ENCODE measurements at places on chromosomes 1 and 21. TPM values are rescaled to one million over a fixed set of nuclear protein-coding genes. Genes with fewer than 3 reads are reported as not detected.
A peak's percentile ranks its signal among the peaks of the same experiment; 100 is the strongest.

- no peaks in the 10 kb centered on the region for H3K36me3 ChIP-seq
- no peaks in the 10 kb centered on the region for H3K27me3 ChIP-seq
- DNase-seq, result no peak
- peak overlapping the region; percentile 74 for H3K27ac ChIP-seq
Measured at GRCh38 chr1:116720364-116721038, 33.7 kb upstream of the CD2 start.

- H3K27me3 ChIP-seq, result no peaks in the 10 kb centered on the region
- H3K4me1 ChIP-seq, result no peaks in the 10 kb centered on the region
- no peak overlapping the region for H3K4me3 ChIP-seq
- H3K36me3 ChIP-seq, result no peaks in the 10 kb centered on the region
- DNase-seq, result no peak
Measured at GRCh38 chr1:24903955-24904730, 25.9 kb downstream of the RUNX3 start.

DNA sequence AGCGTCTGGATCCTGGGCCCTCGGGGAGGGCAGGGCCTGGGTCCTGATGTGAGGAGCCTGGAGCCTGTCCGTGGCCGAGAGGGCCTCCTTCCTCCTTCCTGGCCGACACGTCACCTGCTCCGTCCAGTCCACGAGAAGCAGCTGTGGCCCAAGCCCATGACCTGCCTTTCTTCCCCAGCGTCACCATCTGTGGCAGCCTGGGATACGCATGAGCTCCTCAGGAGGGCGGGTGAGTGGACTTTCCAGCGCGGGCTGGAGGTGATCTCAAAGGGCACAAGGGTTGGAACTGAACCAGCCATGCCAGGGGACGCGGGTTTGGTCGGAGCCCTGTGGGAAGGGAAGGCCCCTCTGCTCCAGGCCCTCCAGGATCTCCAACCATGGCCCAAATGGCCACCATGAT is 90.4 kb downstream of the DHRS3 start:
- H3K27me3 ChIP-seq, result no peaks in the 10 kb centered on the region
- peaks cover 10% of the 10 kb centered on the region for H3K4me1 ChIP-seq
- peak overlapping the region; percentile 58 for H3K27ac ChIP-seq
- DNase-seq, result no peak
- H3K4me3 ChIP-seq, result no peak overlapping the region
- no peaks in the 10 kb centered on the region for H3K36me3 ChIP-seq

GRCh38 chr1:46577671-46578070 is 26.2 kb upstream of the KNCN start:
- H3K4me1 ChIP-seq, result peaks cover 14% of the 10 kb centered on the region
- no peak overlapping the region for H3K4me3 ChIP-seq
- peaks cover 22% of the 10 kb centered on the region for H3K36me3 ChIP-seq
- no peaks in the 10 kb centered on the region for H3K27me3 ChIP-seq

DNA sequence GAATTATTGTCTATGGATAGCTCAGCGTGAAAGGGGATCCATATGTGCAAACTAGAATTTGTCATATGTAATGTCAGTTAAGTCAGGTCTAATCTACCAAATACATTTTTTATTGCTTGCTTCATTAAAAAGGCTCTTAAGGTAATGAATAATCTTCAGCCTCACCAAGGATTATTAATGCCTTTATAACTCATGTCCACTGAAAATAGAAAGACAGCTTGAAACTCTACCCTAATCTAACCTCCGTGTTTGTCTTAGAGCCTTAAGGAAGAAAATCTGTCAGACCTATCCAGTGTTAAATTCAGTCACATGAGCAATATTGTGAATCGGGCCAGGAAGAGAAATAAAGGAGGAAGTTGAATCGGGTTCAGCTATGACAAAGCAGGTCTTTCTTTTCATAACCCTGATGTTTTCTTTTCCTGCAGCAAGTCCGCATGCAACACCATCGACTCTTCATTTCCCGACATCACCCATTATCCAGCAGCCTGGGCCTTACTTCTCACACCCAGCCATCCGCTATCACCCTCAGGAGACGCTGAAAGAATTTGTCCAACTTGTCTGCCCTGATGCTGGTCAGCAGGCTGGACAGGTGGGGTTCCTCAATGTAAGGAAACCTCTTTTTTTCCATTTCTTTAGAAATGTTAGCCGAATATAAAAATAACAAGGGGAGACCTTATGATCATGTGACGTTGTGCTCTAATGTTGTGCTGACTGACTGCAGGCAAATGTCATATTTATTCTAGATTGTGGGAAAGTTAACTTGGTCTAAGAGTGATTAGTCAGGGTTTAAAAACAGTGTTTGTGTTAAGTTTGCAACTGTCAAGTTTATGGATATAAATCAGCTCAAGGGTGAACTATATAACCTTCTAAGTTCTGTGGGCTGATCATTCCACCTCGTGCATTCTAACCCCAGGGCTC is 321.0 kb downstream of the TM2D1 start:
- no peak for DNase-seq
- no peak overlapping the region for H3K4me3 ChIP-seq
- peak overlapping the region; percentile 70 for H3K27ac ChIP-seq
- no peaks in the 10 kb centered on the region for H3K27me3 ChIP-seq

DNA sequence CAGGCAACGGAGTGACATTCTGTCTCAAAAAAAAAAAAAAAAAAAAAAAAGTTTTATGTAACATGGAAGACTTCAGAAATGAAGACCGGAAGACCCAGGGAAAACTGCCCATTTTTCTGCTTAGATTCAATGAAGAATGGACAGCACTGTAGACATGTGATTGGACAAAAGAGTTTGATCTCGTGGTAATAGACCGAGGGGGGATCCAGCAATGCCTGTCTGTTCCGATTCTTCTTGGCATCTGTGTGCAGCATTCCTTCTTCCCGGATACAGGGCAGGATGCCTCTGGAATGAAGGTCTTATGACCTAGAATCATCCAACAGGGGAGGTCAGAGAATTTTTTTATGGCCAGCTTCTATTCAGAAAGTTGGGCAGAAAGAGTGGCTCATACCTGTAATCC is 5.6 kb upstream of the LYST start:
- H3K27ac ChIP-seq, result no peak overlapping the region
- DNase-seq, result no peak
- H3K27me3 ChIP-seq, result no peaks in the 10 kb centered on the region
- no peak overlapping the region for H3K4me3 ChIP-seq

DNA sequence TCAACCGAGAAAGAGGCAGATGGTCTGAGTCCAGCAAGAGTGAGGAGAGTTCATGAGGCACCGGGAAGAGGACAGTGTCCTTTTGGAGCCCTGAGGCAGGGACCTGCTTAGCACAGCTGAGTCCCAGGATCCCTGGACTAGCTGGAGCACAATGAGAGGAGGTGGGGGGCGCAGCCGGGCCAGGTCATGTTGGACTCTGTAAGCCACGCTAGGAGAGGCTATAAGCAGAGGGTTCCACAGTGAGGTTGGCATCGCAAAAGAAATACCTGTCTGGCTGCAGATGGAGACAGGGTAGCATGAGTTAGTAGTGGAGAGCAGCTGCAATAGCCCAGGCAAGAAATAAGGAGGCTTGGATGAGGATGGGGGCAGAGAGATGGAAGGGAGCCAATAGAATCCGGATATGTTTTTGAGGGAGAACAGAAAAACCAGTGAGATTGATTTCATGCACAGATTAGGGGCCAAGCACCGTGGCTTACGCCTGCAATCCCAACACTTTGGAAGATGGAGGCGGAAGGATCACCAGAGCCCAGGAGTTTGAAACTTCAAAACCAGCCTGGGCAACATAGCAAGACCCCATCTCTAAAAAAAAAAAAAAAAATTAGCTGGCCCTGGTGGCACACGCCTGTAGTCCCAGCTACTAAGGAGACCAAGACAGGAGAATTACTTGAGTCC is 98.2 kb downstream of the DHRS3 start:
- H3K4me1 ChIP-seq, result no peaks in the 10 kb centered on the region
- no peaks in the 10 kb centered on the region for H3K36me3 ChIP-seq
- no peak overlapping the region for H3K4me3 ChIP-seq
- H3K27ac ChIP-seq, result peak overlapping the region; percentile 62
- DNase-seq, result no peak

DNA sequence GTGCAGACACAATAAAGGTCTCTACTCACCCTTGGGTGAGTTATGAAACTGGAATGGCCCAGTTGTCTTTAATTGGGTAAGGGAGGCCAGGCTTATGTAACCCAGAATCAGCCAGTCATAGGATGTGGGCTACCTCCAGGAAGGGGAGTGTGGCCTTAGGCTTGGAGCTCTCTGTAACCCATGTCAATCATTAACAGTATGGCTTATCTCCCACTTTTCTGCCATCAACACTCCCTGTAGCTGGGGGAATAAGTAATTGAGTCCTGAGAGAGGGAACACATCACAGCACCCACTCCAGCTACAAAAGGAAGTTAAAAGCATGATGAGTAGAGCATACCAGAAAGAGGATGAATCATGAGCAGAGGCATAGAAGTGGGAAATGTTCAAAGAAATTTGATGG is 327.0 kb upstream of the DUSP10 start:
- H3K27me3 ChIP-seq, result no peaks in the 10 kb centered on the region
- no peaks in the 10 kb centered on the region for H3K36me3 ChIP-seq
- H3K4me3 ChIP-seq, result no peak overlapping the region
- no peak for DNase-seq
- H3K27ac ChIP-seq, result no peak overlapping the region

DNA sequence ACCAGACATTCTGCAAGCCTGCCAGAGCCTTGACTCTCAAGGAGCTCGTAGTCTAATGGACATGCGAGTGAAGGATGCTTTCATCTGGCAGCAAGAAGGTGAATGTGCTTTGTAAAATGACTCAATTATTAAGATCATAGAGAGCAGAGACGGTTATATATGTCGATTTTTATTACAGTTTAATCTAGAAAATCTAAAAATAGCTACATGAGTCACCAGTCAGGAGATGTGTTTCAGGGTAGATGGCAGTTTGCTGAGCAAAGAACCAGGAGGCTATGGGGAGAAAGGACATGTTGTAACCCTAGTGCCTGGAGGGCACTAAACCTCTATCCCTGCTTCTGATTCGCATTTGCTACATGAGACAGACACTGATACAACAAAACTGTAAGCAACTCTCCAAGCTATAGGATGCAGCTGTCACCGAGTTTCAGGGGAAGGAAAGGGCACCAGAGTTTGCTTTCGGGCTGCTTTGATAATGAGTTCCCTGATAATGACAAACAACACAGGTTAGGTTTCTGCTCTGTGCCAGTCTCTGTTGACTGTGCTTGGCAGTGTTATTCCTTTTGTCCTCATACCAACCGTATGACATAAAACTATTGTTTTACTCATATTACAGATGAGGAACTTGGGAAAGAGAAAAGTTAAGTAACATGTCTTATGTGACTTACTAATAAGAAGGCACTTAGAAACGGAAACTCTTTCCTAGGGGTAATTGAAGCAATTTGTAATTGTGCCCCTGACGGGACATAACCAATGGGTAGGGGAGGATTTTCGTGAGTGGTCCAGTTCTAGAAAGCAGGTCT is 43.2 kb downstream of the C1orf198 start:
- no peak overlapping the region for H3K4me3 ChIP-seq
- H3K27ac ChIP-seq, result peak overlapping the region; percentile 13
- DNase-seq, result no peak
- no peaks in the 10 kb centered on the region for H3K36me3 ChIP-seq
- H3K27me3 ChIP-seq, result peaks cover 6% of the 10 kb centered on the region

DNA sequence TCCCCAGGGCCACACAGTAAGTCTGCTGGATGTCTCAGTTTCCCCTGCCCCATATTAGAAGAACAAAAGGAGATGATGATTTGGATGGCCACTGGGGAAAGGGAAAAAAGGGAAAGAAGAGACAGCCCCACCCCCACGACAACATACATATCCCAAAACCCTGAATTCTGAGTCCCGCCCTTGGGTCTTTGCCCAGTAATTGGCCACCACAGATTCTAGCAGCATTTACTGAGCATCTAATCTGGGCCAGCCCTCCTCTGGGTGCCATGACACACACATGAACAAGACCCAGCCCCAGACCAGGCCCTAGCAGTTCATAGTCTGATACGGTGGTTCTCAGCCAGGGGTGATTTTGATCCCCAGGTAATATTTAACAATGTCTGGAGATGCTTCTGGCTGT is 5.2 kb upstream of the TTC4 start:
- no peak overlapping the region for H3K27ac ChIP-seq
- H3K36me3 ChIP-seq, result no peaks in the 10 kb centered on the region
- no peaks in the 10 kb centered on the region for H3K27me3 ChIP-seq
- H3K4me3 ChIP-seq, result no peak overlapping the region
- H3K4me1 ChIP-seq, result peaks cover 4% of the 10 kb centered on the region

- H3K36me3 ChIP-seq, result no peaks in the 10 kb centered on the region
- peak overlapping the region; percentile 44 for H3K27ac ChIP-seq
Measured at GRCh38 chr1:18109058-18109755, 1.6 kb downstream of the IGSF21 start.

DNA sequence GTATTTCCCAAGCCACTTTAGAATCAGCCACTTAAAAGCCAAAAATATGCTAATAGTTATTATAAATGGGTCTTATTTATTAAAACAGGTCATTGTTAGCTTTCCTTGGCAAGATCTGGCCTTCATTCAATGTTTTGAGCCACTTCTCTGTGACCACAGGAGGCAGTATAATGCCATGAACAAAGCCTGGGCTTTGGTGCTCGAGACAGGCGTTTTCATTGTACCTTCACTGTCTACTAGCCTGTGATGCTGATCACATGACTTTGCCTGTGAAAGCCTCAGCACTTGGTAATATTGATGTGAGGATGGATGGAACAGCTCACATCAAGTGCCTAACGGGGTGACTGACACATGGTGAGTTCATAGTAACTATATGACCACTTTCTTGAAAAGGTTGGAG is 217.0 kb downstream of the RWDD3 start:
- H3K4me3 ChIP-seq, result no peak overlapping the region
- H3K27me3 ChIP-seq, result no peaks in the 10 kb centered on the region
- no peak overlapping the region for H3K27ac ChIP-seq
- no peaks in the 10 kb centered on the region for H3K4me1 ChIP-seq
- no peak for DNase-seq

- no peak for DNase-seq
- no peak overlapping the region for H3K4me3 ChIP-seq
Measured at GRCh38 chr1:83043244-83043643, 955.7 kb downstream of the TTLL7 start.

GRCh38 chr1:82401116-82401515 is 600.4 kb downstream of the ADGRL2 start:
- H3K27ac ChIP-seq, result no peak overlapping the region
- no peaks in the 10 kb centered on the region for H3K36me3 ChIP-seq
- DNase-seq, result no peak
- H3K4me3 ChIP-seq, result no peak overlapping the region
- H3K4me1 ChIP-seq, result no peaks in the 10 kb centered on the region
- H3K27me3 ChIP-seq, result no peaks in the 10 kb centered on the region

DNA sequence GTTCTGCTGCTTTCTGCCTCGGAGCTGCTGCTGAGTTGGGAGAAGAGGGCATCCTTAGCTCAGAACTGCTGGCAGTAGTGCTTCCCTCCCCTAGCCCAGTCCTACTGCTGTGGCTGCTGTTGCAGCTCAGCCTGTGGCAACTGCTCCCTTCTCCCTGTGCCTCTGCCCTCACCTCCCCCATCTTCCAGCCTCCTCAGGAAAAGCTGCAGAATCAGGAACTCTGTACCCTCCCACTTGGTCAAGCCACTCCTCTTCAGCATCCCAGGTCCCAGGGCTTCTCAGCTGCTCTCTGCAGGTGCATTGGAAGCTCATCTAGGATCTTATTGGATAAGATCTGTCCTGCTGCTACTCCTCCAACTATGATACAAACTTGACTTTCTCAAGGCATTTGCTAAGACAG is 316.7 kb downstream of the BRINP2 start:
- H3K27ac ChIP-seq, result no peak overlapping the region
- no peaks in the 10 kb centered on the region for H3K27me3 ChIP-seq
- H3K36me3 ChIP-seq, result no peaks in the 10 kb centered on the region
- no peak overlapping the region for H3K4me3 ChIP-seq
- no peaks in the 10 kb centered on the region for H3K4me1 ChIP-seq

- H3K27ac ChIP-seq, result no peak overlapping the region
- no peak for DNase-seq
- H3K36me3 ChIP-seq, result no peaks in the 10 kb centered on the region
- H3K4me1 ChIP-seq, result no peaks in the 10 kb centered on the region
Measured at GRCh38 chr1:35364741-35365140, 96.2 kb downstream of the ZMYM4 start.

The MR1 gene
- total RNA-seq, result 17.0 TPM

The KRTAP10-5 gene
- not detected for total RNA-seq

The SAMD11 gene
- 0.95 TPM for total RNA-seq

Data from esophagus squamous epithelium (tissue), 5 donors.